ENCODE measurements at places on chromosomes 5 and 9. TPM values are rescaled to one million over a fixed set of nuclear protein-coding genes. Genes with fewer than 3 reads are reported as not detected.

- DNase-seq, result no peak
These were observed 205.0 kb downstream of the DOCK8 start for GRCh38 chr9:419571-420171.

DNA sequence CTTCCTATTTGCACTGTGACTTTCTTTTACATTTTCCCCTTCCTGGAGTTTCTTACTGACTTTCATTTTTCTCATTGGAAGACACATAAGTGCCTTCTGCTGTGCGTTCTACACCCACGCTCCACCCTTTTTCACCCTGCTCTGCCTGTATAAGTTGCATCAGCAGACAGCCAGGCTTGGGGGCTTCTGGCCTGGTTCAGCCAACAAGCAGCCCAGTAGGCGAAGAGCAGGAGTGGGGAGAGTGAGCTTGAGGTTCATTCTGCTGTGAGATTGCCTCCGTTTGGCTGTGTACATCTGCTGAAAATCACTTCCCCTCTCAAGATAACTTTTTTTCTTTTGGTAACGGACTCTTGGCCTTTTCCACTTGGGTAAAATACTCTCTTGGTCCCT lies 38.4 kb downstream of the RASGRF2 start:
- DNase-seq, result no peak

- DNase-seq, result no peak
These were observed 31.5 kb downstream of the SLC22A4 start for GRCh38 chr5:132325691-132326090.

- no peak for DNase-seq
These were observed 309.3 kb upstream of the SEMA6A start for GRCh38 chr5:116883875-116884274.

DNA sequence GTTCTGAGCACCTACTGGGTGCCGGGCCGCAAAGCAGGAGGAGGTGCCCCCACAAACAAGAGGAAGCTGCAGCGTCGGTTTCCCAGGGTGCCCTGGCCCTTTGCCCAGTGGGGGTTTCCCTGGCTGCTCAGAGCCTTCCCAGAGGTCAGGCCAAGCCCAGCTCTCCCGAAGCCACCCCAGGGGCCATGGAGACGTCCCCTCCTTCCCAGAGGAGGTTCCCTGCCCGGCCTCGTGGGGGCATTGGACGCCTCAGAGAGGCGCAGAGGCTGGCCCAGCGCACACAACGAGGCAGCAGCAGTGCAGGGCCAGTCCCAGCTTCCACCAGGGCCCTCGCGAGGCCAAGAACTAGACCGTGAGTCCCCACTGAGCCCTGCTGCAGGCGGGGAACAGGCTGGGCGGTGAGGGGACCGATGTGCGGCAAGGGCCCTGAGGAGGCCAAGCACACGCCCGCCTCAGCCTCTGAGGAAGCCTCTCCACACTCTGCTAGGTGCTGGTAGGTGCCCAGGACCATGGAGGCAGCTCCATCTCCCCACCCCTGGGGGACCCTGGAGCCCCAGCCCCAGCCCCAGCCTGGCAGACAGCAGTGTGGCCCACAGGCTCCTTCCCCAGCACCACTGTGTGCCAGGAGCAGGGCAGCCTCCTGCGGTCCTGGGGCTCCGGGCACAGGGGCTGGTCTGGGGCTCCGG lies 7.0 kb downstream of the DIPK1B start:
- peak; percentile 39 for DNase-seq

DNA sequence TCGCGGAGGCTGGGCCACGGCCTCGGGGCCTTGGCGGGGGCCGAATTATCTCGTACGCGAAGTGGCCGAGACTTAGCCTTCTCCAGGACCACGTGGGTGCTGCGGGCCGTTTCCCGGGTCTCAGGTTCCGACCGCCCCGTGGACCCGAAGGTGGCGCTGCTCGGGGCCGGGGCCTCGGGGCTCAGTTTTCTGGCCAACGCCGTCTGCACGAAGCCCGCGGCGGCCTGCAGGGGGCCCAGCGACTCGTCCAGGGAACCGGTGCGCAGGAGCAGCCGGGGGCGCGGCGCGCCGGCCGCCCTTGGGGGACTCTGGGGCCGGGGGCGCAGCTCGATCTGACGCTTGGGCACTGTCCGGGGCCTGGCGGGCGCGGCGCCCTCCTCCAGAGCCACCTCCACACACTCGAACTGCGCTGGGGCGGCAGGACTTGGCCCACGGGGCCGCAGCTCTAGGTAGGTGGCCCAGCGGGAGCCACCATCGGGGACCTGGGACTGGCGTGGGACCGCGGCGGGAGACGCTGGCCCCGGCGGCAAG lies 716 bp downstream of the PROB1 start:
- DNase-seq, result no peak

DNA sequence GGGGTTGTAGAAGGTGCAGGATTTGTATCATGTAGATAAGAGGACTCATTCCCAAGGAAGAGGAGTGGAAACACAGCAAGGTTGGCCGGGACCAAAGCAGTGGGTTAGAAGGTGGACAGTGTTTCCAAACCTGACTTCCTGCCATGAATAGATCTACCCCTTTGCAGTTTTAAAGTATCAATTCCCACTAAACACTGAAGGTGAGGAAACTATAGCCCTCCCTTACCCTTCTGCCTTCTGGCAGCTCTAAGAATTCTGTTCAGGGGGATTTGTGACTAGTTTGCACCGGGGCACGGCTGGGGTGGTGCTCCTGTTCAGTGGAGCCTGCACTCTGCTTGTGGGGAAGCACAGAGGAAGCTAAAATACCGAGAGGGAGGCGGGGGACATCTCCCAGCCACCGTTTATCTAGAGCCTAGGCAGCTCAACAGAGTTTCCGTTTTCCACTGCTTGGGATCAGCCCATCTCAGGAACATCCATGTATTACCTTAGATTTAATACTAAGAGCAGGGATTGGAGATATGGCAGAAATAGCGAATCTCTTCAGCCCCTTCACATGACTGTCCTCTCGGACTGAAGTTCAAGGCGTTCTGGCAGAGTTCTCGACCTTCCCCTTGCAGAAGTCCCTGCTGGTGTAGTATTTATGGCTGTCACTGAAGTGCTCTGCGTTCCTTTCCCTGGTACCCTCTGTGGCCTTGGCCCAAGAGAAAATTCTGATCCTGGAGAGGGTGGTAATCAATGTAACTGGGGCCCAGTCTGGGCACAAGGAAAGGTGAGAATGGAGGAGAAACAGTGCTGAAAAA lies 5.4 kb downstream of the ISL1 start:
- no peak for DNase-seq

GRCh38 chr5:157323107-157323706 lies 57.3 kb downstream of the CYFIP2 start:
- DNase-seq, result no peak

- DNase-seq, result no peak
These were observed 5.0 kb downstream of the NSMF start for GRCh38 chr9:137454145-137454596.

The MEIKIN gene
- not detected for total RNA-seq

The CAMK2A gene
- total RNA-seq, result 0.31 TPM

The PLK2 gene
- 0.51 TPM for total RNA-seq

The CDKN2B gene
- 2.6 TPM for total RNA-seq

All from G401 (cell line).